H9 (cell line): ENCODE measurements at places on chromosomes 6 and 20. TPM values are rescaled to one million over a fixed set of nuclear protein-coding genes. Genes with fewer than 3 reads are reported as not detected.

DNA sequence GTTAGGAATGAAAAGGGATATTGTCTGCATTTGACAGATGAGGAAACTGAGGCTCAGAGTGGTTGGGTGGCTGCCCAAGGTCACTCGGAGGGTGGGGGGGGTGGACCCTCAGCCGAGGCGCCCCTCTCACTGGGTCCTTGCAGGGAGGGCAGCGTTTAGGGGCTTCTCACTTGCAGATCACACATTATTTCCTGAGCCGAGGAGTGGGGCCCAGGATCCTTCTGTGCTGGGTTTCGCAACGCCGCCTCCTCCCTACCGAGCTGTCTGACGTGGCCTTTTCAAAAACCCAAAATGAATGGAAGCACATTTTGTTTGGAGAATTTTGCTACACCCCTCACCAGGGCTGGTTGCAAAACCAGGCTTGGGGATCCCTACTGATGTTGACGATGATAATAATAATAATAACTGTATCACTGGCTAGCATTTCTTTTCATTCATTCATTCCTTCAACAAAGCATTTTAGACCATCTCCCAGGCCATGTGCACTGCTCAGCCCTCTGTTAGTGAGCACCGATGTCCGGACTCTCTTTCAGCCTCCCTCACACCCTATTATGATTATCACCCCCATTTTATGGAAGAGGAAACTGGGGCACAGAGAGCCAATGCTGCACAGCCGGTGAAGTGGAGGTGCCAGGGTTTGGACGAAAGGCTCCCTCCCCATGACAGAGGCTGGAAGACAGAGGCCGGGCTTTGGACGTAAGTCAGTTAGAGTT is 5.2 kb downstream of the DLGAP4 start:
- no peak for DNase-seq

DNA sequence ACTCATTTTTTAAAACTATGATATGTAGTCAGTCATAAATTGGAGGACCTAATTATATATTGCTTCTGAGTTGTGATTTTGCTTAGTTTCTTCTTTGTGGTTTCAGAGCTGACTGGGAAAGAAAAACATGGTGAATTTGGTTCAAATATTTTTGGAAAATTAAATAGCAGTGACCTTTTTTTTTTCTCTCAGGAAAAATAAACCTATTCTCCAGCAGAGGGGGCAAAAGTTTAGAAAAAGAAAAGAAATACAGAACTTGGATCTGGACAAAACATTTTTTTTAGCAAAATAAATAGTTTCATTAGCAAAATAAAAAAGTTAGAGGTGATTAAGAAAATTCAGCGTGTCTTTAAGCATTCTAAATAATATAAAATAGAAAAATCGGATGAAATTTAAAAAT is 10.2 kb downstream of the COL10A1 start:
- no peak for DNase-seq

GRCh38 chr6:126548300-126548699 is 208.4 kb downstream of the CENPW start:
- no peak for DNase-seq

DNA sequence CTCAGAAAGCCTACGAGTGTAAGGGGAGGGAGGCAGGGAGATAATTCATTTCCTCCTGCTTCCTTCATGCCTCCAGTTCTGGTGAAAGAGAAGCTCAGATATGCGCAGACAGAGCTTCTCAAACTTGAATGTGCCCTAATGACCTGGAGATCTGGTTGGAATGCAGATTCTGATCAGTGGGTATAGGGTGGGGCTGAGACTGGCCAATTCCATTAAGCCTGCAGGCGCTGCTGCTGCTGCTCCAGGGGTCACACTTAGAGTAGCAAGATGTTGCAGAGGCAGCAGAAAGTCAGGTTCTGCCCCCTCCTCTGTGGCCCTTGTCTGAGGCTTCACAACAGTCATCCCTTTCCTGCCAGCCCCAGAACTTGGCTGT is 161.0 kb downstream of the DHX35 start:
- DNase-seq = no peak

DNA sequence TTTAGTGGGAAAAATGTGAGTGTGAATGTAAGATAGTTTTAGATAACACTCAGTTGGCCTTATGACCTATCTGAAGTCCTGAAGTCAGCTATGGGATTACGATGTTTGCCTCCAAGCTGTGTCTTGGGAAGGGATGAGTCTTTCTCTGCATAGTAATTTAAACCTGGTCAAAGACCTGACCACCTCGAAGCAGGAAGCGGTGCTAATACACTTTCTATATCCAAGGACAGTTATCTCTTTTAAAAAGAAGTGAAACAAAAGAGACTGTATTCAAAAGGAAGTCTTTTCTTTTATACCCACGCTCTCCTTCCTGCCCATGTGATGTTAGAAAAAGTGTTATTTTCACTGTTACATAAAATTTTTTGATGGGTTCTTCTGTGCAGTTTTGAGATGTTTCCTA is 94.9 kb downstream of the JARID2 start:
- no peak for DNase-seq

GRCh38 chr20:62651285-62652021 is 9.2 kb downstream of the SLCO4A1 start:
- no peak for DNase-seq

- DNase-seq = no peak
These were observed 4.0 kb upstream of the UBD start for GRCh38 chr6:29563435-29563965.

The PLCG1 gene
- total RNA-seq = 161 and 171 TPM in 2 replicates
